ENCODE measurements at places on chromosomes 6 and 20.
A peak's percentile ranks its signal among the peaks of the same experiment; 100 is the strongest.

DNA sequence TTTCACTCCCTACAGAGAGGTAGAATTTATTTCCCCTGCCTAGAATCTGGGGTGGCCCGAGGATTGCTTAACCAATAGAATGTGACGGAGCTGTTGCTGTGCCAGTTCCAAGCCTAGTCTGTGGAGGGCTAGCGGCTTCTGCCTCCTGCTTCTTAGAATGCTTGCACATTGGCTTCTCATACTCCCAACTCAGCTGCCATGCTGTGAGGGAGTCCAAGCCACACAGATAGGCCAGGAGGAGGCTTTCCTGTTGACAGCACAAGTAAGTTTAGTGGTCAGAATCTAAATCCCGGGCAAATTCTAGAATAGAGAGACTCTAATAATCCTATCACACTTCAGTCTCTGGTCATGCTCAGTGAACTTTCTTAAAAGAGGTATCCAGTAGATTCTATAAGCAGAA, 57.5 kb upstream of the SNRPB2 start:
- no peak for DNase-seq

DNA sequence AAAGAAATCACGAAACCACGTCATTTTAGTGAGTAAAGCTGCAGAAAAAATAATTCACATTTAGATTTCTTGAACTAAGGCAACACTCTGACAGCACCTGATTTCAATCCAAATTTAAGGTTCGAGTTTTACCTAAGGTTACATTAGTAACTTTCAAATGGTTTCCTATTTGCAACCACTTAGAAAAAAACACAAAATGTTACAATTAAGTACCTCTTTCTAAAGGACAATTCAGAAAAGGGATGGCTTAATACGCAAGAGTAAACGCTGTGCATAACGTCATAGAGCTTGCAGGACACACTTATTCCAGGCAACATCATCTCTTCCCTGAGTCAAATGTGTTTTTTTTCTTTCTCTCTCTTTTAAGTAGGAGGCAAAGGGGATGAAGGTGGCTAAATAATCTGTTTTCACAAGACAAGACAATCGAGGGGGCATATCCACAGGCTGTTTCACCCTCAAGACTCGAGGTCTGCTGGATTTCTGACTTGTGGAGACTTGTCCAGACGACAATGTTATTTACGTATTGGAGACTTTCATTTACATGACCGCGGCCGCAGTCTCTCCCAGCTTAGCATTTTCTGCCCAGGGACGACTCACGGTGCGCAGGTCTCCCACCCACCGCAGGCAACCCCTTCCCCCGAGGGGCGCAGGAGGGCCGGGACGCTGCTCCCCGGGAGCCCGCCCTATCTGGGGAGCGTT, 86.0 kb downstream of the SESN1 start:
- peak; percentile 72 for DNase-seq

GRCh38 chr20:1456300-1456699, 10.3 kb downstream of the NSFL1C start:
- no peak for DNase-seq

DNA sequence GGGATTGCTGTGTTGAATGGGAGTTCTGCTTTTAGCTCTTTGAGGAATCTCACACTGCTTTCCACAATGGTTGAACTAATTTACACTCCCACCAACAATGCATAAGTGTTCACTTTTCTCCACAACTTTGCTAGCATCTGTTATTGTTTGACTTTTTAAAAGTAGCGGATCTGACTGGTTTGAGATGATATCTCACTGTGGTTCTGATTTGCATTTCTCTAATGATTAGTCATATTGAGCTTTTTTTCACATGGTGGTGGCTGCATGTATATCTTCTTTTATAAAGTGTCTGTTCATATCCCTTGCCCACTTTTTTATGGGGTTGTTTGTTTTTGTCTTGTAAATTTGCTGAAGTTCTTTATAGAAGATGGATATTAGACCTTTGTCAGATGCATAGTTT, 588.3 kb upstream of the ADGRB3 start:
- DNase-seq, result no peak

- no peak for DNase-seq
These were observed 104.4 kb upstream of the SNX9 start for GRCh38 chr6:157718503-157719187.

DNA sequence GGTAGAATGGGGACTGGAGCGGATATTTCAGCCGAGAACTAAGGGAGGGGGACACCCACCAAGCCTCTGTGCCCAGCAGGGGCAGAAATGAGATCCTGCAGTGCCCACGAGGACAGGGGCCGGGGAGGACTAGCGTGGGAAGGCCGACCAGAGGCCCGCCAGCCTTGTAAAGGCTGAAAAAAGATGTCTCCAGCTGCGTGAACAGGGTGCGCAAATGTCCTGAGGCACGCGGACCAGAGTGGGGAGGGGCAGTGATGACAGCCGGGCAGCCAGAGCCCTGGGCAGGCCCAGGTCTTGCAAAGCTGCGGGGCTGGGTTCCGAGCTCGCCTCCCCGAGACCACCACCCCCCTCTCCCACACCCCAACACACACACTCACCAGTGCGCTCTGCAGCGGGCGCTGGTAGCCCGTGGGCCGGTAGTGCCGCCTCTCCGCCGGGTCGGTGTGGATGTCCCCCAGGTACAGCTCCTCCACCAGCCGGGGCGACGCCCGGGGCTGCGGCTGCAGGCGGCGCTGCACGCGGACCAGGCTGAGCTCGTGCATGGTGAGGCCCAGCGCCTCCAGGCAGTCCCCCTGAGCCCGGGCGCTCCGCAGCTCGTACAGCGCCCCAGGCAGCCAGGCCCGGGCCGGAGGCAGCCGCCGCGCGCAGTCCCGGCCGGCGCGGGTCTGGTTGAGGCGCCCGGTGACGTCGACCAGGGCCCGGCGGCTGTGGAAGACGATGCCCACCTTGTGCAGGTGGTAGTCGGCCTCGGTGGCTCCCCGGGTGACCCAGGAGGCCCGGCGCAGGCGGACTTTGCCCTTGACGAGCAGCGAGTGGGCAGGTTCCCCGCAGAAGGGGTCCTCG, 48.2 kb downstream of the APCDD1L start:
- DNase-seq, result no peak

DNA sequence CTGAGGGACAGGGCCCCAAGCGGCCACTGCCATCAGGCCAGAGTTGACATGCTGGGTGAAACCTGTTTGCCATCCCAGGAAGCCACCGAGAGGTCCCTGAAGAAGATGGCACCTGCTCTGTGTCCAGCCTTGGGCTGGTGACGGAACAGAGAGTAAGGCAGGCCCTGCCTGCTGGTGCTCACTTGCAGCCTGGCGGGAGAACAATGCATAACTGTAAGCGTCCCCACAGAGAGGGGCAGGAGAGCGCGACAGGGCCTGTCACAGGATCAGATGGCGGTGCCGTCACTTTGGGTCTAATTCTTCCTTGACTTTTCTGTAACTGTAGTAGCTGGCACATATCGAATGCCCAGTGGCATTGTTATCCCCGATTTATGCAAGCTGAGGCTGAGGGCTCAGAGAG, 29.0 kb upstream of the VSTM2L start:
- no peak for DNase-seq
